ENCODE measurements at places on chromosomes 5 and 9.

DNA sequence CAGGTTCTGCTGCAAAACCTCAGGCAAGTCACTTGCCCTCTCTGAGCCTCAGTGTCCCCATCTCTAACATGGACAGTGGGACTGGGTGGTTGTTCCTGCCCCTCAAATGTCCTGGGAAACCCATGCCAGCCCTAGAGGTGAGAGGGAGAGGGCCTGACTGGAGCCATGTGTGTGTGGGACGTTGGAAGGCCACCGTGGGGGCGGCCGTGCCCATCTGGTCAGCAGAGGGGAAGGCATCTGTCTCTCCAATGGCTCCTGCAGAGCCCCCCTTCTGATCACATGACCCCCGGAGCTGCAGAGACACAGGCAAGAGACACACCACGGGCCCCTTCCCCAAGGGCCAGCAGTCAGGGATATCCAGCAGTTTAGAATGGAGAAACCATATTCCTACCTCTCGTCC lies 1.7 kb downstream of the DNM1 start:
- no peak for DNase-seq

- DNase-seq, result no peak
Observed at GRCh38 chr5:132773601-132774355, 3.3 kb downstream of the SEPTIN8 start.

DNA sequence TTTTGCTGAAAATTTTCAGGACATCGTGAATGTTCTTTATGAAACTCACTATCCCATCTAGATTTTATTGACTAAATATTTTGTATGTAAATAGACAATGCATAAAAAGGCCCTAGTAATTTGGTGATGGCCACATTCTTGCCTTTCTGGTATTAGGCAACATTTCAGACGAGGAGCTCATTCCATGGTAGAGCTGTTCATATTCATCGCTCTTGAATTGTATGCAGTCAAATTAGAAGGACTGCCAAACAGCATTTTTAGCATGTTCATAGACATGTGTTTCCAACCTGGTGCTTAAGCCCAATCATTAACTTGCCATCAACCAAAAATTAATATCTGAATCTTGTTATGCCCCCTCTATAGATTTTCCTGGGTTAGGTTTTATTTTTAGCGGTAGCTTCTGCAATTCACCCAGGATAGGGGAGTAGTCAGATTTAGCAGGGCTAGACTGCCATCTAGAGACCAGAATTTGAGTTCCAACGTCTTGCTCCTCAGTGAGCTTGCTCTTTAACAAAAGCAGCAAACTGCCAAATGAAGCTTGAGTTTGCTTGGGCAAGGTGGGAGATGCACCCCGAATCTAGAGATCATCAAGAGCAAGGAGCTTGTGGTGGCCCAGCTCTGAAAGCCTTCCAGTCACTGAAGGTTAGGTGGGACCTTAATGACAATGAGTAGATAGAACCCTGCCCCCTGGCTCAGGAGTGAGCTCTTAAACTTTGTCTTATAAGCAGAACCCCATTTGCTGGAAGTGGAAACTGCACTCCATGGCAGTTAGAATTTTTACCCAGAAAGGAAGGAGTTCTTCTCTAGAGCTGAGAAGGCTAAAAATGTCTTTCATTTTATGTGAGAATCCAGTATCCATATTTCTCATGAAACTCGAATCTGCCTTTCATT lies 456.2 kb downstream of the RASEF start:
- no peak for DNase-seq

- DNase-seq, result no peak
Observed at GRCh38 chr9:70438341-70438928, 24.0 kb upstream of the KLF9 start.

DNA sequence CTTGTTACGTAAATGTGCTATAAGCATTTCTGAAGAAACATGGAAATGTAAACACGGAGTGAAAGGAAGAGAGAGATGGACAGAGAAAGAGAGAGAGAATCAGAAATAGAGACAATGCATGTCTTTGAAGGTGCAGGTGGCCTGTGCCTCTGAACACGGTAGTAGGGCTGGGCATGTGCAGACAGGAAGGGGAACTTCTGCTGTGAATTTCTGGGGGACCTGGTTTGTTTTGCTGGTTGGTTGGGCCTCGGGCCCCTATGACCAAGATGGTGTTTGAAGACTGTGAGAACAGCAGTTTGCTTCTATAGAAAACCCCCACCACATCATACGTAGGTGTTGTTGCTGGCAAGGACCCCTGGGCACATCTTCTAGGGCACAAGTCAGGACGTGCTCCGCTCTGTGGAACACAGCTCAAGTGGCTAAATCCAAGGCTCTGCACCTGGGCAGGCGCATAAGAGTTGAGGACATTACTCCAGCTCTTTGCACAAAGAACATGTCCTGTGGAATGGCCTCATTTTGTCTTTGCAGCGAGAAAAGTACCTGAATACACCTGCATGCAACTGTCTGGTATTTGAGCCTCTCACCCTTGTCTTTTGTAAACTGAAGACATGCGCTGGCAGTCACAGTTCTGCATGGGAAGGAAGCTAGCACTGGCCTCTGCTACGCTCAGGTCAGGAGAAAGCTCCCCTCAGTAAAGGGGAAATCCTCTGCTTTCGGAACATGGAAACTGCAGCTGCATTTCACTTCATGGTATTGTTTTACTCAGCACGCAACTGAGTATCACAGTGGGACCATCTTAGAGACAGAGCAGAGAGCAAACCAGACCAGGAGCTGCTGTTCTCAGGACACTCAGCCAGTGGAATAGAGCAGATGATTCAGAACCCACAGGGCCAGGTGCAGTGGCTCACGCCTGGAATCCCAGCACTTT lies 2.7 kb downstream of the OR2V2 start:
- DNase-seq, result no peak

- no peak for DNase-seq
Observed at GRCh38 chr5:72468606-72469005, 38.6 kb downstream of the ZNF366 start.

DNA sequence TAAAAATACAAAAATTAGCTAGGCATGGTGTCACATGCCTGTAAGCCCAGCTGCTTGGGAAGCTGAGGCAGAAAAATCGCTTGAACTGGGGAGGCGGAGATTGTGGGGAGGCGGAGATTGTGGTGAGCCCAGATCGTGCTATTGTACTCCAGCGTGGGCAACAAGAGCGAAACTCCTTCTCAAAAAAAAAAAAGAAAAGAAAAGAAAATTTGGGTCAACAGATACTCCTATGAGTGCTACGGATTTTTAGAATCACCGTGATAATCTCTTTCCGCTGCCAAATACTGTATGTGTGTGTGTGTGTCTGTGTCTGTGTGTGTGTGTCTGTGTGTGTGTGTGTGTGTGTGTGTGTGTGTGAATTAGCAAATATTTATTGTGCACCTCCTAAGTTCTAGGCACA lies 64.4 kb downstream of the ARRDC3 start:
- DNase-seq, result no peak

- no peak for DNase-seq
Observed at GRCh38 chr5:176466245-176466871, 18.2 kb downstream of the FAF2 start.

GRCh38 chr9:109923806-109924205 lies 143.8 kb downstream of the PALM2AKAP2 start:
- DNase-seq, result no peak

- DNase-seq, result no peak
Observed at GRCh38 chr9:136025481-136025880, 64.3 kb upstream of the UBAC1 start.

DNA sequence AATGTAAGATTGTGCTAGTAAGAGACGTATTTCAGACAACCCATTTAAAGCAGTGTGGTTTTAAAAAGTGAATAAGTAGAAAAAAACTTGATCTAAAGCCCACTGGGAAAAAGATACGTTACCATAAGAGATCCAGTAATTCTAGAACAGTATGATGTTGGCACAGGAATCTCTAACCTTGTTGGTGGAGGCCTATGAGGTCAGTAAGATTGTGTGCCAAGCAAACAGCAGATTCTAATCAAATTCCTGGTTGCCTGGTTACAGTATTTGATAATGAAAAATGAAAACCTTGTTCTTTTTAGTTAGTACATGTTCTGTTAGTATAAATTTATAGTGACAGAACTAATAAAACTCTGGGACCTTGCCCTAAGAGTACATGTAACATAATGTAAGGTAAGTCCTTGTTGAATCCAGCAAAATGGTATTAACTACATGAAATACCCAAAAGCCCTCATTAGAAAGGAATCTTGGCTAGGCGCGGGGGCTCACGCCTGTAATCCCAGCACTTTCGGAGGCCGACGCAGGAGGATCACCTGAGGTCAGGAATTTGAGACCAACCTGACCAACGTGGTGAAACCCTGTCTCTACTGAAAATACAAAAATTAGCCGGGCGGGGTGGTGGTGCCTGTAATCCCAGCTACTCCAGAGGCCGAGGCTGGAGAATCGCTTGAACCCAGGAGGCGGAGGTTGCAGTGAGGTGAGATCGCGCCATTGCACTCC lies 33.2 kb upstream of the DMXL1 start:
- DNase-seq, result no peak

- no peak for DNase-seq
Observed at GRCh38 chr5:87074934-87075541, 192.6 kb upstream of the RASA1 start.

DNA sequence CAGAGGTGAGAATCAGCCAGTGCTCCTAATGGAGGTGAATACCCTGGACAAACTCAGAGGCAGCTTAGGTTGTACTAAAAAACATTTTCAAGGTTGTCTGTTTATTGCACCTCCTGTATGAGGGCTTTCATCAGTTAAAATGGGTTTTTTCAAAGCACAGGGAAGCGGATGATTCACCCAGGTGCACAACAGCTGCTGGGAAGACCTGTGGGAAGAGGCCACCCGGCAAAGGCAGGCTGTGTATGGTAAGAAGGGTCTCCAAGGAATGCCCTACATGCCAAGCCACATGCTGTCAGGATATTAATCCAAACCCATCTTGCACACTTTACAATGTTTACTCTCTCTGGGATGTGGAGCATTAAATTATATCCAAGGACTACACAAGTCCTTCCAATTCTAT lies 14.7 kb downstream of the SIL1 start:
- no peak for DNase-seq

DNA sequence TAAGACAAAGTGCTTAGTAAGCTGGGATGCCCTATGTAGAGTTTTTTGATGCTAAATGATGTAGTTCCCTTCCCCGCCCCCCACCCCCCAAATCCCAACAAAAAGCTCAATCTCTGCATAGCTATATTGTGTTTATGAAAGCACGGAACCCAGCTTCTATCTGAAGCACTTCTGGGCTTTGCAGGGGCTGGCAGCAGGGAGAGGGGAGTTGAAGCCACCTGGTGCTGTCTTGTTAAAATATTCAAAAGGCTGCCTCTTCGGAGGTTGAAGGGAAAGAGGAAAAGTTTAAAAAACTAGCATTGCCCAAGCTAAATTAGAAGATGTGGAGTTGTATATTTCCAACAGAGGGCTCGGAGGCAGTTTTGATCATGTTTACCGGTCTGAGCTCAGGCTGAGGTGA lies 5.0 kb upstream of the TNC start:
- DNase-seq, result no peak

GRCh38 chr5:52814352-52815148 lies 26.8 kb downstream of the ITGA1 start:
- DNase-seq, result no peak

DNA sequence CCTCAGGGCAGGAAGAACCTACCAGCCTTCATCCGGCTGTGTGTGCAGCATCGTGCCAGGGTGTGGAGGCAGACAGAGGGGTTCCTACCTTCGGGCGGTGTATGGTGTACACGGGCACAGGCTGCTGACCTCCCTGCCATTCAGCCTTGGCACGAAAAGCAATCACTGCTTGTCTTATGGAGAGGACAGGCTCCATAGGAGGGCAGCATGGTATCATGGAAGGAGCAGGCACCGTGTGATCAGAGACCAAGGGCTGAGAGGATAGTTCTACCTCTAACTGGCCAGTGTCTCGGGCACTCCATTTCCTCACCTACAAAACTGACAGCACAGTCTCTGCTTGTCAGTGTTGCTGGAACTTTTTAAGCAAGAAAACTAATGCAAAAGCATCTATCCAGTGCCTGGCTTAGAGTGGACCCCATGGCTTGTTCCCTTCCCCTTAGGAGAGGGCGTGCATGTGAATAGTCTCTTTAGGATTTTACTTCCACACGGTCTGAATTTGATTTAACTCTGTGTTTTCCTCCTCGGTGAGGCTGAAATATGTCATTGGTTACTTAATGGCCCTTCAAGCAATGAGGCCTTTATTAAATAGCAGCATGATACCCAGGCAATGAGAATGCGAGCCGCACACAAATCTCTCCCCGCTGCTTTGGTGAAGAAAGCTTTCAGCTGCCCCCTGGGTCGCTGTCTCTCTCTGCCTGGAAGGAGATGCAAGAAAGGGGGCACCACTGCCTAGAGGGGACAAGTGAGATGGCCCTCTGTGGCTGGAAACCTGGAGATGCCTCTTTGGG lies 22.2 kb downstream of the TTLL11 start:
- DNase-seq, result no peak

DNA sequence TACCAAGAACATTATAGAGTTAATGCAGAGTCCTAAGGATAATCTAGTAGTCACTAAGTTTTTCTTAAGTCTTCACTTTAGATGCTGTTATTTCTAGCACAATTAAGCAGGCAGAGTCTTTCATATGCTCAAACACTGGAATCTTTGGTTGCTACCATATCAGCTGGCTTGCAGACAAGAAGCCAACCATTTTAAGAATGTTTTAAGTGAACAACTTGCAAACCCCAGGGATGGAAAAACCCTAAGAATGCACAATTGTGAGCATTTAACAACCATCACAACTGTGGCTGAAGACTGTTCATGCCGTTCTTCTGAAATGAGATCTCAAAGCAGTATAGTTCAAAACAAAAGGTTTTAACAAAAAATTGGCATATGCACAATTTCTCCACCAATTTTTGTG lies 55.1 kb downstream of the CSNK1A1 start:
- no peak for DNase-seq

GRCh38 chr5:13248253-13248652 lies 696.2 kb downstream of the DNAH5 start:
- DNase-seq, result no peak

DNA sequence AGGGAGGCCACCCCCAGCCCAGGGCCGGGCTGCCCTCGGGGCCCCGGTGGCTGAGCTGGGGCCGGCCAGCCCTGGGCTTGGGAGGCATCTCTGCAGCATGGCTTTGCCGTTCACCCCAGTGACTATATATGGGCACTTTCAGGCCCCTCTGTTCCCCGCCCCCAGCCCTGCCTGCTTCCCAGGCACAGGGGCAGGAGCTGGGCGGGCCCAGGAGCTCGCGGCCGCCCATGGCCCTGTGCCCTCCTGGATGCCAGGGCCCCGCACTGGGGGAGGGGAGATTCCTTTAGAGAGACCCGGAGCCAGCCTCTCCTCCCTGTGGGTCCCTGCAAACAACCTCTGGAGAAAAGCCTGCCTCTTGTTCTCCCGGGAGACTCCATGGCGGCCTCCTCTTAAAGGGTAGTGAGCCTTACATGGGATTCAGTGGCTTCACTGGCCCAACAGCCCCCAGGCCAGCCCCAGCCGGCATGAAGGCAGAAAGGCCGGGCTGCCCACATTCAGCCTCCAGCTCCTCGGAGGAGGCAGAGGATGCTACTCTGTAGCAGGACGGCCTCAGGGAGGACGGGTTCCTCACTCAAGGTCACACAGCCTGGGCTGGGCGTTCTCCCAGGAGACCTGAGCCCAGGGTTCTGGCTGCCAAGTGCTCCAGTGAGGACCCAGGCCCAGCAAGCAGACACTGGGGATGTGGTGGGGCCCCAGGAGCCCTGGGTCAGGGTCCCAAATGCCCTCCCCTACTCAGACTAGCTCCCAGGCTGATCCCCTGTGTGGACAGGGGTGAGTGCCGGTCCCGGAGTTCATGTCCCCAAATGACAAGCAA lies 4.1 kb downstream of the NACC2 start:
- no peak for DNase-seq

Measured in activated T-cell treated with anti-CD3 and anti-CD28 coated beads for 48 hours (primary cell).